Activated naive CD4-positive, alpha-beta T cell (primary cell): ENCODE measurements at places on chromosomes 5 and 9.

- DNase-seq, result no peak
Observed at GRCh38 chr5:133811168-133811567, 157.3 kb downstream of the C5orf15 start.

DNA sequence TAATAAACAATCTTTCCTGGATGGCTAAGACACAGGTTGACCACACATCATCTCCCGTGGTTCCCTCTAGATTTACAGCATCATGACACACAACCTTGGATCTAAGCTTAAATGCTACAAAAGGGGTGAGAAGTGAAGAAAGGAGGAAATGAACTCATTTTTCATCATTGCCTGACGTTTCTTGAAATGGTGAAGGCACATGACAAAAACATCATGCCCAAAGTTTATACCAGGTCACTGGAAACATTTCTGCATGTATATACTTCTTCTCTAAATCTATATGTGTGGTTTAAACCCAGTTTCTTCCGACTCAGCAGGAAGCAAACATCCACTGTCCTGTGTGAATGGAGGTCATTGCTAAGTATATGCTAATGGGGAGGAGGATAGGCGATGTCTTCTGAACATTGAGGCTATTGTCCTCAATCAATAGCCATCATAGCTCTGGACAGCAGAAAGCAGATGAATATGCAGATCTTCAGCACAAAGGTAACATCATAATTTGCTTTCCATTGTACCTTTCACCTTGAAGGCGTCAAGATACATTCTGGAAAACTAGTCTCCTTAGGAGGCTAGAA is 137.4 kb downstream of the MED27 start:
- no peak for DNase-seq

DNA sequence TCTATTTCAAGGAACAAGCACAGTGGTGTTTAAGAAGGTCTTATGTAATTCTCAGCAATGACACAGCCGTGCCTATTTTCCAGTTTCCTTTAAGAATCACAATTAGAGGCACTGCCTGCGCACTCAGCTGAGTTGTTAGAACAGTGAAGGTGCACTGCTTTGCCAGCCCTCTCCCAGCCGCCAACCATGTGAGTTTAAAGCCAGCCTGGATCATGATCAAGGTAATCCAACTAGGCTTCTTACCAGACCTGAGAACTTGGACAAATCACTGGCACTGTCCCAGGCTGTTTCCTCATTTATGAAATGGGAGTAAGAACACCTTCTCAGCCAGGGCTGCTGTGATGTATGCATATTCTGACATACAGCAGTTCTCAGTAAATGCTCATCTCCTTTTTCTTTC is 99.6 kb downstream of the ASTN2 start:
- DNase-seq, result no peak

- DNase-seq, result no peak
Observed at GRCh38 chr5:62065050-62065449, 241.0 kb upstream of the KIF2A start.

- no peak for DNase-seq
Observed at GRCh38 chr5:179262126-179262920, 82.9 kb downstream of the ADAMTS2 start.

DNA sequence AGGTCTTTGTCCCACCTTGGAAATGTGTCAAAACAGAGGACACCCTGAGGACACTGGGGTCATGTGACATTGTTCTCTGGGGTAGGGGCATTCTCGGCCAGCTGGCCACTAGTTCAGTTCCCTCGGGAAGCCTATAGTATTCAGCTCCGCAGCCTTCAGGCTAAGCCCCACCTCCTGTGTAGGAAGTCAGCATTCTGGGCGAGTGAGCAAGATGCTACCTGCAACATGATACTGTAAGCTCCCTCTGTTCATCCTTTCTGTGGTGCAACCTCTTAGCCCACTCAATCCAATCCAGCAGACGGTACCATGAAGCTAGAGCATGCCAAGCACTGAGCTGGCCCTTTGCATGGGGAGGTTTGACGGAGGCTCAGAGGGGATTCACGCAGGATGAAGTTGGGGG is 5.3 kb downstream of the NTNG2 start:
- no peak for DNase-seq

- DNase-seq, result no peak
Observed at GRCh38 chr5:166648736-166649135, 1642.7 kb upstream of the WWC1 start.

GRCh38 chr5:139575751-139576150 is 14.6 kb downstream of the UBE2D2 start:
- no peak for DNase-seq

GRCh38 chr5:153835891-153836515 is 202.7 kb downstream of the FAM114A2 start:
- no peak for DNase-seq

DNA sequence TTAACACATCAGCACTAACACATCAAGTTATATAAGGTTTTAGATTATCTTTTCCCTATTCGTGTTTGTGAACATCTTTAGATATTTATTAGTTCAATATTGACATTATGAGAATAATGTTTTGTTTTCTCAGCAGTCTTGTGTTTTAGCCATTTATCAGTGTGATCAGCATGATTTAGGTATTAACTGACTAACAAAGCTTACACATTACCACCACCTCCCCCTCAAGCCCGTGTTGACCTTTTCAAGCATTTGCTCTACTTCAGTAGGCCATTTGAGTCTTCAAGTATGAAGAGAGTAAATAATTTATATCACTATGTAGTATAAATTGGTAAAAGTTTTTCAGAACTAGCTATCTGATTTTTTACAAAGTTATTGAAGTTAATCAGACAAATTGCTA is 6.9 kb downstream of the PBX3 start:
- DNase-seq, result no peak

DNA sequence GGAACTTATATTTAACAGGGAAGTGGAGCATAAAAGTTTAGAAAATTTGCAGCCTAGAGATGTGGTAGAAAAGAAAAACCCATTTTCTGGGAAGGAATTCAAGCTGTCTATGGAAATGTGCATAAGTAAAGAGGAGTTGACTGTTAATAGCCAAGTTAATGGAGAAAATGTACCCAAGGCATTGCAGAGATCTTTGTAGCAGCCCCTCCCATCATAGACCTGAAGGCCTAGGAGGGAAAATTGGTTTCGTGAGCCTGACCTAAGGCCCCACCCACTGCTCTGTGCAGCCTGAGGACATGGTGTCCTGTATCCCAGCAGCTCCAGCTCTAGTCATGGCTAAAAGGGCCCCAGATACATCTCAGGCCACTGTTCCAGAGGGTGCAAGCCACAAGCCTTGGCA is 772.4 kb upstream of the RIOK2 start:
- no peak for DNase-seq

- DNase-seq, result no peak
Observed at GRCh38 chr5:78275998-78276543, 18.4 kb downstream of the AP3B1 start.

DNA sequence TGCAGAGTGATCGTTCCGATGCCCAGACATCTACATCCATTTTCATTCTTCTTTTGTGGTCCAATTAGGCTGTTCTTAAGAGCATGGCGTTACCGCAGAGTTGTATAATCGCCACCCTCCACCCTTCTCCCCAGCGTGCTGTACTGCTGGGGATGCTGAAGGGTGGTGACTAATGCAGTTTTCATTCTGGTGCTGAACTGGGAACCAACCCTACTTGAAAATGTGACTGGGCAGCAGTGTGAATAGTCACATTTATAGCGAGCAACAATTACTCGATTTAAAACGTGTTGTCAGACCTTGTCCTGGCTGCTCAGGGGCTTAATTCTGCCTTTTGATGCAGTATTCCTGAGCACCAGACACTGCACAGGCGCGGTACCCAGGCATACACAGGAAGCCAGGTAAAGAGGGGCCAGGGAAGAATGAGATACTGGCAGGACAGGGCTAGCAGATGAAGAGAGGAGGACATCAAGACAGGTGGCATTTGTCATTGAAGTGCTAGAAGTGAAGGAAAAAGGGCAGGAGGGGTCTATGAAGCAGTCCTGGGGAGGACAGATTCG is 719 bp upstream of the ISCA1 start:
- DNase-seq, result no peak

DNA sequence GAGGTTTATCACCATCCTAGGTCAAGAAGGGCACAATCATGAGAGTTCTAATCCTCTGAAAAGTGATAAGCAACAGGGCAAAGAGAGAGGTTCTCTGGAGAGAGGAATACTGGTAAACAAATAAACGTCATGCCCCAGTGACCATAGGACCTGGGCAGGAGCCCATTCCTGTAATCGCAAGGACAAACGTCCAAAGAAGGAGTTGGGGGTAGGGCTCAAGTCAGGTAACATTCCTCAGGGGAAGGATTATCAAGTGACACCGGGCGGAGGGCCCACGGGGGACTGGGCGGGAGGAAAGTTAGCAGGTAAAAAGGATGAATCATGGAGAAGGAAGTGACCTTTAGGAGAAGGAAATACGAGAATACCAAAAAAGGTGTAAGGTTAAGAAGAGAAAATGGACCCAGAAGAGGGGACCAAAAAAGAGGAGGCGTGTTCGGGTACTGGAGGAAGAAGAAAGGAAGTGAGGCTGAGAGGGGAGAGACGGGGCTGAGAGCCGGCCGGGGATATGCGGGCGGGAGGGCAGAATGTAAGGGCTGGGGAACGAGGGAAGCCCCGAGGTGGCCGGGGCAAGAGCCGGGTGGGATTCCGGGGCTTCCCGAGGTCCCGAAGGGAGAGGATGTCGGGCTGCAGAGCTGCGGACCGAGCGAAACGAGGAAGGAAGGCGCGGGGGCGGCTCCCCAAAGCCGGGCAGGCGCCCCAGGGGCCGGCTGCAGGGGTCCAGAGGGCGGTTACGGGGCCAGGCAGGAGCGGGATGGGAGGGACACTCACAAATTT is 583 bp downstream of the DIAPH1 start:
- DNase-seq, result no peak

- DNase-seq, result no peak
Observed at GRCh38 chr5:139951296-139951924, 91.7 kb downstream of the NRG2 start.

GRCh38 chr9:121364886-121365285 is 5.2 kb downstream of the STOM start:
- no peak for DNase-seq

DNA sequence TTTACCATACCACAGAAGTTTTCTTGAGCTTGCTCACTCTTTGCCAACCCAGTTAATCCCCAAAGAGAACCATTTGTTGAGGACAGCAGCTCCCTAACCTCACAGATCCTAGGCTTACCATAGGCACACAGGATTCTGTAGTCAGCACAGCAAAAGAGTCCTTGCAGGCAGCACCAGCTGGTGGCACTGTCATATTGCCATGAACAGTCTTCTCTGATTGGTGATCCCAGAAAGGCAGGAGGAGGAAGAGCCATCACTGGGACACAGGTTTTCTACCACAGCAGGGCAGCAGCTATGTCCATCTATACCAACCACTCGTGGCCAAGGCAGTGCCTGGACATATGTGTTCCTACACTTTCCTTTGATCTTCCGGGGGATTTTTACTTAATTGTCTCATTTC is 297.1 kb upstream of the CD180 start:
- DNase-seq, result no peak
